ENCODE measurements at places on chromosomes 5 and 9.
A peak's percentile ranks its signal among the peaks of the same experiment; 100 is the strongest.

- DNase-seq: no peak
Observed at GRCh38 chr5:97118261-97119006, 24.0 kb downstream of the LIX1 start.

DNA sequence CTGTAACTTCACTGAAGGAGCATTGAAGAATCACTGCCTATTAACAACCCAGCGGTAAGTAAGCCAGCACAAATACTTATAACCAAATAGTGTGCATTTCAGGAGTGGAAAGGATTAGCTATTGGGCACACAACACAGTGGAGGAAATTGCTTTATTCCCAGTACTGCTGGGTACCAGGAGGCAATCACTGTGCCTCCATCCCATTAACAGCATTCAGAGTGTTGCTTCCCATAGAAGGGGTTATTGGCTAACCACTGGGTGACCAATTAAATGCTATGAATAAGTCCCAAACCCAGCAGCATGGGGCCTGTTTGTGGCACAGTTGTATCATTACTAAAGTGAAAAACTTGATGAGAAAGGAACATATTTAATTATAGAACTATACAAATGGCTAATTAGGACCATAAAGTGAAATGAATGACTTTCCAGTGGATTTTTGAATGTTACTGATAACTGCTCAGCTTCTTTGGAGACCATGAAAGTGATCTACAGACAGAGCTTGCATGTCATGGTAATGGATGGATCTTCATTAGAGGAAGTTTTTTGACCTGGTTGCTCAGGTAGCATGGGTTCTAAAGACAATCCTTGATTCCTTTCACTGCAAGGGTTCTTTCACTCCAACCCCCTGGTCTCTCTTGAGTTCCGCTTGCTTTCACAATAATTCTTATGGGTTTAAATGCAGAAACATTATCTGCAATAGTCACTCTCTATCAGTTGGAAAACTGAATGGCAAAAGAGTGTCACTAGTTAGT lies 413.3 kb upstream of the RORB start:
- DNase-seq: no peak

GRCh38 chr9:95188459-95188858 lies 129.1 kb downstream of the FANCC start:
- DNase-seq: peak; percentile 54

DNA sequence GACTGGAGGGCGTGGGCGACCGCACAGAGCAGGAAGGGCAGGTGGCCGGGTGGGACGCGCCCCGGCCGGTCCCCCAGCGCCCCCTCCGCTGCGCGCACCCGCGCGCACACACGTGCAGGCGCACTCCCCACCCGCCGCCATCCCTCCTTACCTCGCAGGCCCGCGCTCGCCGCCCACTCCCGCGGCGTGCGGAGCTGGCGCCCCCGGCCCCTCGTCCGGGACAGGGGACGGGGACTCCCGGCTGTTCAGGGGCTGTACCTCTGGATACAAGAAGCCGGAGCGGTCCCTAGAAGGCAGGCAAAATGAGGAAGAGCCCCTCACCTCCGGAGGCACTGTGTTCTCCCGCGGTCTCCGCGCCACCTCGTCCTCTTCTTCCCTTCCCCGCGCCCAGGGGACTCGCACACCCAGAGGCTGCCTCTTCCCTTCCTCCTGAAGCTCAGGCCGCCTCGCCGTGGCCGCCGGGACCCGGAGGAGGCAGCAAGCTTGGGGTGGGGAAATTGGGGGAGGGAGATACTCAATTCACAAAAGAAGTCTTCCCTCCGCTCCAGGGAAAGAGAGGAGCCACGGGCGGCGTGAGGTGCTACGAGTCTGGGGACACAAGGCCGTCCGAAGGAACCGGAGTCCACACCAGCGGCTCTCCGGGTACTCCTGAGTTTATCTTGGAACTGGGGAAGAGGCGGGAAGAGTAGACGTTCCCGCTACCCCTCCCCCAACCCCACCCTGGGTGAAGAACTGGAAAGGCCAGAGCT lies 1.4 kb upstream of the GABRB2 start:
- DNase-seq: no peak

DNA sequence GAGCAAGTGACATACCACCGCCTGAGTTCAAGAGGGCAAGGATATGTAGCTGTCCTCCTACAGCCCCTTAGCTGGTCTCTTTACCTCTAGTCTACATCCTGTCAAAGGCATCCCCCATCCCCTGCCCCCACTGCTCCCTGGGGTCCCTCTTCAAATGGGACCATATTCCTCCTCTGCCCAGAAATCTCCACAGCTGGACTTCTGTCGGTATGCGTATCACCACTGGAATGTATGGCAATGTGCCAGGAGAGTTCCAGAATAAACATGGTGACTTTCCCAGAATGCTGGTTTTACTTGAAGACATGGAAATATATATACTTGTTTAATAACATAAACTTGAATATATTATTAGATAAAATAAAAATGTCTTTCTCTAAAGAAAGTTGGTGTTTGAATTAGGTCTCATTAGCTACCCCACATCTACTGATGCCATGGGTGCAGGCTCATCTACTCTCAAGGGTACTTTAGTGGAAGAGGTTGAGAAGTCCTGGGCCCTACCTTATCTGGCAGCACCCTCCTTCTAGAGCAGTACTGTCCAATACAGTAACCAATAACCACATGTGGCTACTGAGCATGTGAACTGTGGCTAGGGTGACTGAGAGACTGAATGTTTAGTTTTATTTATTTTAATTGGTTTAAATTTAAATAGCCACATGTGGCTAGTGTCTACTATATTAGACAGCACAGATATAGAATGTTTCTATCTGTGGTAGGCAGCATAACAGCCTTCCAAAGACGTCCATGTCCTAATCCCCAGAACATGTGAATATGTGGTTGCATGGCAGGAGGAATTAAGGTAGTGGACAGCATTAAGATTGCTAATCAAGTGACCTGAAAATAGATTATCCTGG lies 181.7 kb upstream of the SLC30A5 start:
- no peak for DNase-seq

DNA sequence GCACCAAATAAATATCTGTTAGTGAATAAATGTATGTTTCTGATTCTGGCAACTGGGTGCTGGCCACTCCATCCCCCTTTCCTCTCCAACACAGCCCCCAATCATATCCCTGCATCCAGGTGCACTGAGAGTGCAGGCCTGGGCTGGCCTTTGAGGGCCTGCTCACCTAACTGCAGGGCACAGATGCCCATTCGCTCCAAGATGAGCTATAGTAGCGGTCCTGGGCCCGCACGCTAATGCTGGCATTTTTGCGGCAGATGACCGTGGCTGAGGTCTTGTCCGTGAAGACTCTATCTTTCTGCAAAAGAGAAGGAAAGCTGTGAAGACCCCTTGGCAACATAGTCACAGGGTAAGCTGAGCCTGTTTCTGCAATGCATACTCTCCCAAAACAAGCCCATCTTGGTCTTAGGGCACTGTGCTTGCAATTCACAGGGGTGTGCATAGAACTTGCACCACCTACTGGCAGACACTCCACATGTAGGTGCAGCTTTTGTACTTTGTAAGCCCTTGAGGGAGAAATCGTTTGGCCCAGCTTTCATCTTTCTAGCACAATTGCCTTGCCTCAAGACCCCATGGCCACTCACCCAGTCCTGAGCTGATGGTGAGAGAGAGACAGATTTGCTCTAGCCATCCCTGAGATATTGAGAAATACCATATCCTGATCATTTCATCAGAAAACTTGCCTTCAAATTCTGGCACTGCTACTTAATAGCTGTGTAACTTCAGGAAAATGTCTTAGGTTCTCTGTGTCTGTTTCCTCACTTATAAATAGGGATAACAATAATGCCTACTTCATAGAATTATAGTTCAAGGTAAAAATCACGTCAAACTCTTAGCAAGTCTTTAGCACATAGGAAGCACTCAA lies 13.5 kb downstream of the IL12B start:
- DNase-seq: peak; percentile 17

- no peak for DNase-seq
Observed at GRCh38 chr5:173159256-173159655, 14.9 kb downstream of the BNIP1 start.

GRCh38 chr9:116504893-116505480 lies 182.1 kb upstream of the TRIM32 start:
- DNase-seq: no peak

Data from COLO829 (cell line).